ENCODE measurements at places on chromosomes 11 and 22. TPM values are rescaled to one million over a fixed set of nuclear protein-coding genes. Genes with fewer than 3 reads are reported as not detected.

- H3K36me3 ChIP-seq: no peaks in the 10 kb centered on the region
- DNase-seq: no peak
- no peak overlapping the region for H3K27ac ChIP-seq
- no peaks in the 10 kb centered on the region for H3K4me1 ChIP-seq
Measured at GRCh38 chr22:46373159-46373558, 37.6 kb downstream of the TRMU start.

DNA sequence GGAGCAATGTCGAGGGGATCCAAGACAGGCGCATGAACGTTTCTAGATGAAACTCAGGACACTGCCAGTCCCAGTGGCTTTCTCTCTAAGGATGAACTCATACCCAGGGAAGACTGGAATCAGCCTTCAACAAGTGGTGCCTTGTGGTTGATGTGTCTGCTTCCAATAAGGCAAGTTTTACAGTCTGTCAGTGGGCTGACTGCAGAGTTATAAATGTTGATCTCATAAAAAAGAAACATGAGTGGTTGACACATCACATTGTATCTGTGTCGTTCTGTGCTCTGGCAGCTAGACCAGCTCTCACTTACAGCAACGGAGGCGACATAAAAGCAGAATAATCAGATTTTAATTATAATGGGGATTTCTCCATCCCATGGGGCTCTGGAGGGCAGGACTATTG, 96.7 kb downstream of the SNX19 start:
- H3K27ac ChIP-seq: no peak overlapping the region
- H3K27me3 ChIP-seq: no peaks in the 10 kb centered on the region
- no peaks in the 10 kb centered on the region for H3K4me1 ChIP-seq
- no peak for DNase-seq

DNA sequence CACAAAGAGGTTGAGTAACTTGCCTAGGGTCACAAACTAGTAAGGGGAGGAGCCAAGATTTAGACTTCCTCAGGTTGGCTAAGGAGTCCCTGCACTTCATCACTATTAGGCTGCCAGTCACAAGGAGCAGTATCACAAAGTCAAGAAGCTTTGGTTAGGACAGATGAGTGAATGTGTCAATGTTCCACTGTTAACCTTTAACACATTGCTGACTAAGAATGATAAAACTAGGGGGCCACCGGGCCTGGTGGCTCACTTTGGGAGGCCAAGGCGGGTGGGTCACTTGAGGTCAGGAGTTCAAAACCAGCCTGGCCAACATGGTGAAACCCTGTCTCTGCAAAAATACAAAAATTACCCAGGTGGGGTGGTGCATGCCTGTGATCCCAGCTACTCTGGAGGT, 32.0 kb downstream of the TMEM123 start:
- H3K4me3 ChIP-seq: no peak overlapping the region
- H3K4me1 ChIP-seq: peaks cover 68% of the 10 kb centered on the region
- no peaks in the 10 kb centered on the region for H3K27me3 ChIP-seq
- no peak for DNase-seq
- peaks cover 79% of the 10 kb centered on the region for H3K36me3 ChIP-seq

DNA sequence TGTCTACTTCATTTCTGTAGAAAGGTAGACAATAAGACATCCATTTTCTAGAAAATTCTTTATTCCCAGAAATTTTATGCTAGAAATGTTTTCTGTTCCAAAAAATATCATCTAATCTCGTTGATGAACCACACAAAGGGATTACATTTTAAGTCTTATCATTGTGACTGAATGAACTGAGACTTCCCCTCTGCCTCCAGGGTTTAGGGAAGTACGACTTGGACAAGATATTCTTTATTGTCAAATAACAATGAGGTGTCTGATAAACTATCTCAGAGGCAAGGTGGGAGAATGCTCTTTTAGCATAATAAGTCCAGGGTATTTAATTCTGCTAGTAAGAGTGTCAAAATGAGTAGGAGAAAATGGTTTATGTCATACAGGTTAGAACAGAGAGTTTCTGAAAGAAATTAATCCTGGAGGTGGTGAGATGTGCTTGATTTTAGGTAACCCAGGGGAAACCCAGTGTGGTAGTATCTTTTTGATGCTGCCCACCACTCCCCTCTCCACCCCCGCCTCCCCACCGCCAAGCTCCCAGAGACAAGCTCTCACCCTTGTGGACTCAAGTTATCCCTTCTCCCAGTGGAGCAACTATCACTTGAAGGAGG, 100.6 kb downstream of the CD44 start:
- no peak overlapping the region for H3K4me3 ChIP-seq
- DNase-seq: no peak
- peaks cover 13% of the 10 kb centered on the region for H3K27me3 ChIP-seq
- peaks cover 13% of the 10 kb centered on the region for H3K36me3 ChIP-seq
- no peak overlapping the region for H3K27ac ChIP-seq

- DNase-seq: no peak
- H3K36me3 ChIP-seq: peaks cover 68% of the 10 kb centered on the region
- H3K4me1 ChIP-seq: peaks cover 8% of the 10 kb centered on the region
- no peak overlapping the region for H3K4me3 ChIP-seq
- H3K27ac ChIP-seq: no peak overlapping the region
- H3K27me3 ChIP-seq: no peaks in the 10 kb centered on the region
Measured at GRCh38 chr11:61372659-61373420, 10.7 kb downstream of the TMEM138 start.

- peaks cover 49% of the 10 kb centered on the region for H3K27me3 ChIP-seq
- no peak for DNase-seq
- H3K4me1 ChIP-seq: peaks cover 30% of the 10 kb centered on the region
Measured at GRCh38 chr22:17769013-17769715, 5.1 kb downstream of the BID start.

Gene OR51E2
- total RNA-seq: not detected

Gene DRD2
- total RNA-seq: 0.18 TPM

Gene OR56A1
- total RNA-seq: not detected

Gene TBX10
- not detected for total RNA-seq

Gene TRIM29
- not detected for total RNA-seq
